ENCODE measurements at places on chromosomes 4 and X.

DNA sequence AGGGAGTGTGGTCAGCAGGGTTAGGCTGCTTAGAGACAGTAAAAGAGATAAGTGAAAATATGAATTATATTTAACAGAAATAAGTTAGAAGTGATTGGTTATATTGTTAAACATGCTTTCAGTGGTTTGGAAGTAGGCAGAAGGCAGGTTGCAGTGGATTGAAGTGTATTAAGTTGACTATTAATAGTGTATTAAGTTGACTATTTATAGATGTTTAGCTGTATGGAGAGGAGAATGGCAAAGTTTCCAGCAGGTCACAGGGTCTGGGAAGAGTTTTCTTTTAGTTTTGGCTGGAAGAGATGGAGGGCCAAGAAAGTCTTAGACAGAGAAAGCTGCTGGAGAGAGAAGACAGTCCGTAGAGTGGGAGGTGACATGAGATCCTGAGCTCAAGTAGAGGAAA is 7.9 kb downstream of the SMIM20 start:
- DNase-seq = no peak

DNA sequence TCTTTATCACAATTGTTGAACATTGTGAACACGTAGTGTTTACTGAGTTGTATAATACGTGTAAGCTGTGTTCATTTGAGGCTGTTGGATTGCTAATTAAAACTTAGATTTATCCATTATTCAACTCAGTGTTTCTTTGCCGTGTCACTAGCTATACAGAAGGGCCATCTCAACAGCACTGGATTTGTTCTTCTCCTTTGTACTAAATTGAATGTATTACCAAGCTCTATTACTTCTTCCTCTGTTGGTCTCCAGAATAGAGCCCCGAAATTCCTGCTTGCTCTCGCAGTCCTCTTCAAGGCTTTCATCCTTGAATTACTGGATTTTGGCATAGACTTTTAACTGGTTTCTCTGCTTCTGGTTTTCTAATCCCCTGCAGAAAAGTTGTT is 182.8 kb downstream of the BMPR1B start:
- no peak for DNase-seq

DNA sequence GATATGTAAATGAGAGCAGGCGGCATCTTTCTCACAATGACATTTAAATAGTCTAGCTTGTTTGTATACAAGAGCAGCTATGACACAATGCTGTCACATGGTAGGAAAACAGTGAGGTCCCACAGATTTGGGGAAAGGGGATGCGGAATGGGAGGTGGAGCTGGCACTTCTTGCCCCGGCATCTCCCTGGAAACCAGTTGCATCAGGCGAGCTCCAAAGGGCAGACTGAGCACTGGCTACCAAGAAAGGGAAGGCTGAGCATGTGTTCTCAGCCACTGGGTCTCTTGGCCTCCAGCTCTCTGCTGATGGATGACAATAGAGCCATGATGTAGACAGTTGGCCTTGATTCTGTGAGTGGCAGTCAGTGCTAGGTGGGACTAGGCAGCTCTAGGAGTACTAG is 109.0 kb downstream of the UCHL1 start:
- DNase-seq = no peak

DNA sequence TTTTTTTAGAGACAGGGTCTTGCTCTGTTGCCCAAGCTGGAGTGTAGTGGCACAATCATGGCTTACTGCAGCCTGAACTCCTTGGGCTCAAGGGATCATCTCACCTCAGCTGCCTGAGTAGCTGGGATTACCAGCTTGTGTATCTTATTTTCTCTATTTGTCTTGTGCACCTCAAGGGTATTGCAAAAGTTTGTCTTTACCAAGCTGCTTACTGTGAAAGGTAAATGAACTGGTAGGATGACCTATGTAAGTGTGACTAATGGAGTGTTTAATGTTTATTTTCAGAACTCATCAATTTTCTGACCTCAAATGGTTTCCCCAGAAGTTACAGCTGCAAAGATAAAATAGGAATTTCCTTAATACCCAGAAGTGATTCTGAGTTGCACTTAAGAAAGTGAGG is 5.3 kb upstream of the FGA start:
- no peak for DNase-seq

DNA sequence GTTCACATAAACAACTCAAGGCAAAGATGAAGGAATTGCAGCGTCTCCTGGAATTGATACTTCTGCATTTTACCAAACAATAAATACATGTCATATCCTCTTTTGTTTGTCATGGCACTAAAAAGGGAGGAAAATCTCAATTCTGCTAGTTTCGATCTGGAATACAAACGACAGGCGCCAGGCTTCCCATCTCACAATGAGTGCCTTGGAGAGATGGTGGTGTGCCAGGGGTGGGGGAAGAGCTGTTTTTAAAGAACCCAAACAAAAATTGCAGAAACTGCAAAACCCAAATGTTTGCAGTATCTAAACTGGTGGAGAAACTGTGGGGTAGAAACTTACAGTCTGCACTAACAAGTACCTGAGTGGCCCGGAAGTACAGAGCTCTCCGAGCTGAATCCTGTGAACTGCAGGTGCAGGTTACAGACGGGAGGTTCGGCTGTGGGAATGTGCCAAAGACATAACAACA is 53.0 kb upstream of the KLF3 start:
- DNase-seq = peak; percentile 70

- DNase-seq = no peak
These were observed 44.1 kb downstream of the SLC39A8 start for GRCh38 chr4:102301167-102301566.

DNA sequence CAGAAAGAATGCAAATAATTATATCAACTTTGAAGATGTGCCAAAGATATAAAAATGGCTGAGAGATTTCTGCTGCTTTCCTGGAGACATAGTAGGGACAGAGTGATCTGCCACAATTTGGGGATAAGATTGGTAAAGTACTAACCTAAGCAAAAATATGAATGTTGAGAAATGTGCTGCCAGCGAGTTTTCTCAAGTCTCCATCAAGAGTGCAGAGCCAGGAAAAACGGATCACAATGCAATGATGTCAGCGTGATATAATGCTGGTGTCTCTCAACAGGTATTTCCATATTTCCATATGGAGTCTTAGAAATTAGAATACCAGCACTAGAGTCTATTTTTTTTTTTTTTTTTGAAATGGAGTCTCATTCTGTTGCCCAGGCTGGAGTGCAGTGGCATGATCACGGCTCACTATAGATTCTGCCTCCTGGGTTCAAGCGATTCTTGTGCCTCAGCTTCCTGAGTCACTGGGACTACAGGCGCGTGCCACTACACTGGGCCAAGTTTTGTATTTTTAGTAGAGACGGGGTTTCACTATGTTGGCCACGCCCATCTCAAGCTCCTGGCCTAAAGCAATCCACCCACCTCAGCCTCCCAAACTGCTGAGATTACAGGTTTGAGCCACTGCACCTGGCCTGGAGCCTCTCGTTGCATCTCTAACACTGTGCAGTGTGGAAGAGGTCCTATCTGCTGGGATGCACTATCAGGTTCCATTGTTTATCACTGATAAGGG is 893.5 kb downstream of the TRIML1 start:
- no peak for DNase-seq

DNA sequence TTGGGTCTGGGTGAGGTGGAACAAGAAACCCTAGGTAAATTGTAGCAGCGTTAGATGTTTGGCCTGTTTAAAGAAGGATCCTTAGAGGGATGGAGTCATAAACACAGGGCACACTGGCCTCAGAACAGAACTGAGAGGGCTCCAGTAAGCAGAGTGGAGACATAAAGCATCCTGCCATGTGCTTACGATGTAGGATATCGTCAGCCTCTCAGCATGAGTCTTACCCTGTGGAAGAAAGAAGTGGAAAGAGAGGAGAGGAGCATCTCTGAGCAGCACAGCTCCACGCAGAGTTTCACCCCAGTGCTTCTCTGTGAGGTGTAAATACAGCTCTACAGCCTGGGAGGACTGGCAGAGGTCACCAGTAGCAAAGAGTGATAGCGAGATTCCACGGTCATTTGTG is 27.8 kb upstream of the SORBS2 start:
- no peak for DNase-seq

- no peak for DNase-seq
These were observed 139.9 kb downstream of the CAMK2D start for GRCh38 chr4:113621633-113622032.

- no peak for DNase-seq
These were observed 156.9 kb downstream of the TENM3 start for GRCh38 chr4:182400081-182400480.

DNA sequence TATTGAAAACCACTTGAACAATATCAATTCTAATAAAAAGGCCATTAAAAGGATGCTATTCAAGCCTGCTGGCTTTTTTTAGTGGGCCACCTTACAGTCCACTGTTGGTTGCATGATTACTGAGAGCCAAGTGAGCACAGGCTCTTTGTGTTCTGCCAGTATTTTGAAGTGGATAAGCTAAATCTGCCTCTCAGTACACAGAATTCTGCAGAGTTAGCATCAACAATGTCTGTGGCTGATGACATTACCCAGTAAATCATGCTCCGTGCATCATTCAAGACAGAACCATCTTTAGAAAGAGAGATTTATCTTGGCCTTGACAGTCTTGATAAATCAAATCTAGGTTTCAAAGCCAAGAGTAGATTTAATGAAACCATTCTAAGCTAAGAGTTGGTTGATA is 119.0 kb upstream of the GNPDA2 start:
- no peak for DNase-seq

- DNase-seq = peak; percentile 37
These were observed 389.0 kb upstream of the ZFP42 start for GRCh38 chr4:187606581-187606980.

DNA sequence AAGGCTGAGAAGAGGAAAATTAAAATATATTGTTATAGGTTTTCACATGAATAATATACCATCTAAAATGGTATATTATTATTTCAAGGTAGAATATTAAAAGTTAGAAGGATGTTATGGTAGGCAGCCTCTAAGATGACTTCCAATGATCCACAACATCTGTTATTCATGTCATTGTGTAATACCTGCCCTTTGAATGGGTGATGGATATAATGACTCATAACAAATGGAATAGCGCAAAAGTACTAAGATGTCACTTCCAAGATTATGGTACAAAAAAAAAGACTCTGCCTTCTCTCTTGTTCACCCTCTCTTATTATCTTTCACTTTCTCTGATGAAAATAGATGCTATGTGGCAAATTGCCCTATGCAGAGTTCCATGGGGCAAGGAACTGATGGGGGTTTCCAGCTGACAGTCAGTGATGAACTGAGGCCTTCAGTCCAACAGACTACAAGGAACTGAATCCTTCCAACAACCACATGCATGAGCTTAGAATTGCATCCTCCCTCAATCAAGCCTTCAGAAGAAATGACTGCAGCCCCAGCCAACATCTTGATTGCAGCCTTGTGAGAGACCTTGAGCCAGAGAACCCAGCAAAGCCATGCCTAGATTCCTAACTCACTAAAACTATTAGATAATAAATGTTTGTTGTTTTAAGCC is 57.7 kb downstream of the HS6ST2 start:
- DNase-seq = no peak

DNA sequence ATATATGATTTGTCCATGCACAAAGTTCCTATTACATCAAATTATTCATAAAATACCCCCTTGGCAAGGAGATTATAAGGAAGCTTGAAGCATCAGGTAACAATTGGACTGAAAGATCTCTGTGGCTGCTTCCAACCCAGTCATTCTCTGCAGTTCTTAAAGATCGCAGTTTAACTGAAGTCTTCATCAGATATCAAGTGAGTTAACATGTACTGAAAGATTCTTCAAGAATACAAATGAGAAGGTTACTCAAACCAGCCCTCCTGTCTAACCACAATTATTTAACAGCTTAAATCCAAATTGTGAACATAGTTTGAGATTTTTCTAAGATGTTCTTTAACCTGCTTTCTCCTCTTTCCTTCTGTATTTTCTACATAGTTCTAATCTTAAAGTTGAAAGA is 56.1 kb downstream of the SLC10A7 start:
- DNase-seq = no peak

DNA sequence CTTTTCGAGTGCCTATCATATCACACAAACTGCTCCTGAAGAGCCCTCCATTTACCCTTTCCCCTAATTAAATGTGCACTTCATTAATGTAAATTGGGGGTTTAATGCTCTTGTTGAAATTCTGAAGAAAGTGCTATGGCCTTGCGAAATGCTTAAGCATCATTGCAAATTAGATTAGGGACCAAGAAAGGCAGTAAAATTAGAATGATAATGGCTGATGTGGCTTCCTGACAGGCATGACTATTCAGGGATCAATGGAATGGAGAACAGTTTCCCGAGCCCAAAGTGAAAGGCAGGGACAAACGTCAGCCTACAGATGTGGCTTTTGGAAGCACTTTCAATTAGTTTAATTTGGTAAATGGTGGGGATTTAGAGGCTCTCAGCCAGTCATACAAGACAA is 120.1 kb downstream of the NKX6-1 start:
- no peak for DNase-seq

GRCh38 chr4:140361099-140361498 is 12.3 kb upstream of the SCOC start:
- no peak for DNase-seq

DNA sequence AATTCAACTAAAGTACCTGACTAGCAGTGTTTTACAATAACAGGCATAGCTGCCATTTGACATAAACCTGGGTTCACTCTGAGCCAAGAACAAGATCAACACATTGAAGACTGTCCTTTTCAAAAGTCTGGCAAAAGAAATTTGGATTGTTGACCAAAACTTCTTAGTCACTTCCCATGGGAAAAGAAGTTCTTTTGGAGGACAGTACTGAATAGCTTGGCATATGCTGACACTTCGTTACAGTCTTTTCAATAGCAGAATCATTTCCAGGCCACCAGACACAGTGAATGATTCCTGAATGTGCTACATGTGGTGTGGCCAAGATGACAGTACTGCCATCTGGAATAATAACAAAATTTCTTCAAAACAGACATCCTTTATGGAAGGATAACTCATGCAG is 560.3 kb downstream of the GRID2 start:
- no peak for DNase-seq

- DNase-seq = no peak
These were observed 383.9 kb downstream of the RPA4 start for GRCh38 chrX:97267396-97268181.

DNA sequence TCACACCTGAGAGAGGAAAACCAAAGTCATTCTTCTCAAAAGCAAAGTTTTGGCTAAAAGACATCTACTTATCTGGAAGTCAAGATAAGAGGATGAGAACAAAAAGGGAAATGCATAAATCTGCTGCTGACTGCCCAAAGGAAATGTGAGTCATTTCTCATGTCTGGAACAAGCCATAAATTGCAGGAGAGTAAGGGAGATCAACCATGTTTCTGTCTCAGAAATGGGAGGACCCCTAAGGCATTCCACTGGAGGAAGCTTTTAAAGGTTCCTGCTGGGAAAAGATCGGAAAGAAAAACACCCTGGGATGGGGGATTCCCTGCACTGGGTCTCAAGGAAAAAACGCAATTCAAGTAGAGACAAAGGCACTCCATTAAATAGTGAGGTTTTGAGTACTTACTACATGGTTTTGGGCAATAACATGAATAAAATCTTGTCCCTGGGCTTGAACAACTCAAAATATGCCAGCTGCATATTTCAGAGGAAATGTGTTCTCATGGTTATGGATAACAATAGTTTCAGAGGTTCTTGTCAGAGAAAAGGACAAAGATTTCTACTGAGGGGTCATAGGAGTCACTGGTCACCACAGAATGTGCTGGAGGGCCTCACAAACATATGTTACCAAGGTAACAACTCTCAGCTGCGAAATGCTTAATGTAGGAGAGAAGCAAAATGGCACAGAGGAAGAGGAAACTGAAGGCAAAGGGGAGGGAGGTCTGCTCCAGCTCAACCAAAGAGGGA is 19.3 kb downstream of the GPR143 start:
- no peak for DNase-seq

Data from lung (tissue), 17 donors.